ENCODE measurements at places on chromosomes 4 and X.

DNA sequence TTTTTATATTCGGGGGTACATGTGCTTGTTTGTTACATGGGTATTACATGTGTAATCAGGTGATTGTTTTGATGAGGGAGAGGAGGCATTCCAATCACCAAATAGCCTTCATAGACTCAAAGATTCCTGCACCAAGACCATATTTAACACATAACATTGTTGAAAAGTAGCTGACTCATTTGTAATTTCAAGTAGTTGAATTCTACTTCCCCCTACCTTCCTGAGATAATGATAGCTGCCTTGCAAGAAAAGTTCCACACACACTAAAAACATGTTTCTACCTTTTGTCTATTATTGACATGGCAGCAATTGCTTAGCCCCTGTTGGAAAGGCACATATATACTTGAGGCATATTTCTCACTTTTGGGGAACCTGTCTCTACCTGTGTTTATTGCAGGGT lies 16.1 kb downstream of the PGAM4 start:
- no peak for DNase-seq

GRCh38 chr4:122830426-122831095 lies 3.9 kb downstream of the FGF2 start:
- DNase-seq: no peak

DNA sequence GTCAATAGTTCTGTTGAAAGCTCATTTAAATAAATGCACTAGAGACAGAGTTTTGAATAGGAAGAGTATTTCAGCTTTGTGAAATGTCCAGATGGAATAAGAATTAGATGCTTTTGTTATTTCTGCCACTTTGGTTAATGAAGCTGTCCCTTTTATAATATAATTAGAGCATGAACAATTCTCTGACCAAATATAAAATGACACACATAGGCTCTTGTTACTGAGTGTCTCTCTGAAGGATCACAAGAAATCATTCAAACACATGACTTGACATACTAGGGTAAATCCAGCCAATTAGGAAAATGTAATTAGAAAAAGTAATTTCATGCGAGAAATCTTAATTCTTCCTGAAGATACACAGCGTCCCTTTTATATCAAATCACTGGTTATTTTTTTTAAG lies 68.4 kb upstream of the DDIT4L start:
- DNase-seq: no peak

DNA sequence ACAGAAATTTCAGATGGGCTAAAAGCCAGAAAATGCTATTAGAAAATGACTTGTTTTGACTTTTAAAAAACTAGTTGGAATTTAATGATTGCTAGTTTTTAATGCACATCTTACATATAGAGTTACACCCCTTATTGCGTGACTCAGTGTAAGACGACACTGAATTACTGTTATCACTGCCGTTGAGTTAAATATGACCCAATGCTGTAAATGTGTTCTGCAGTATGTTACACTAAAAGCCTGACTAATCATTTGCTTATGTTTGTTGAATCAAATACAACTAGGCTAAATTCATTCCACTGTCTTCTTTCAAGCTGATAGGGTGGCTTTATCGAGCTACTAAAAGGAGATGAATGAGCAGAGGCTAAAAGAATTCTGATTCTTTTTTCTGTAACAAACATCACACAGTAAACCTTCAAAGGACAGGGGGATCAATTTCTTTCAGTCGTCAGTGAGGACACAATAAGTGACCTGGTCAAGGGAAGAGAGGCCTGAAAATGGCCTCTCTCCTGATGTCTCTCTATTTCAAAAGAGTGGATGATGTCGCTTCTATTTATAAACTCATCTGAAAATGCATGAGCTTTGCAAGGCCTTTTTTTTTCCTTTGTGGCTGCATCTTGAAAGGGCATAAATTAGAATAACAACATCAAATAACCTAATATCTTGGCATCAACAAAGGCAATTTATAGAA lies 142.2 kb upstream of the KCNIP4 start:
- no peak for DNase-seq

- DNase-seq: no peak
Measured at GRCh38 chr4:127084666-127085065, 548.1 kb upstream of the INTU start.

- peak; percentile 16 for DNase-seq
Measured at GRCh38 chr4:118682928-118683327, 2.3 kb upstream of the METTL14 start.

DNA sequence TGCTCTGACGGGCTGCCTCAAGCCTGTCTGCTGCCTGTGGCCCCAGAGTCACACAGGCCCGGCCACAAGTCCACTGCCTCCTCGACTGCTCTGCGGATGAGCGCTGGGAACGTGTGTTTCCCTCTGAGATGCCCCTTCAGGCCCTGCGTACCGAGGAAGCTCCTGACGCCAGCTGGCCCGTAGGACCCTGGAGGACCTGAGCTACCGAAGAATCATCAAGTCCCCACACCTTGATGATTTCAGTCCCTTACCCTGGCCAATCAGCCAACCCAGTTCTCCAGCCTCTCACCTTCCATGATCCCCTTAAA lies 96.6 kb upstream of the LRPAP1 start:
- DNase-seq: no peak

GRCh38 chr4:159195361-159195769 lies 92.5 kb downstream of the RAPGEF2 start:
- DNase-seq: no peak

DNA sequence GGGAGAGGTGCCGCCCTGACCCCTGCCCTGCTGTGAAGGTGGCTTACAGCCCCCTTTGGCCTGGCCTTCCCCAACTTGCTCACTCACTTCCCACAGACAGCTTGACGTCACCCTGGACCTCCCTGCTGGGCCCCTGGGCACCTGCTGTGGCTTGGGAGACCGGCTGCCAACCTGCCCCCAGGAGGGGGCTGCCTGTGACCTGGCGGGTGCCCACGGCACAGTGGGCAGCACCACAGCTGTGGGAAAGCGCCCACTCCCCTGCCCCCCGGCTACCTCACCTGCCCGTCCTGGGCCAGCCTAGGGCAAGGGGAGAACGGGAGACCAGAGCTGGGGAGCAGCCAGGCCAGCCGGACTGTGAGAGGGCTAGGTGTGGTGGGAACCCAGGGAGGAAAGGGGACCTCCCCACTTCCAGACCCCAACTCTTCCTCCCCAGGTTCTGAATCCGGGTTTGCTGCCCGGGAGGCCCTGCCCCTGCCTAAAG lies 2.4 kb upstream of the ZFP92 start:
- no peak for DNase-seq

- DNase-seq: no peak
Measured at GRCh38 chr4:188399834-188400233, 260.6 kb downstream of the TRIML1 start.

DNA sequence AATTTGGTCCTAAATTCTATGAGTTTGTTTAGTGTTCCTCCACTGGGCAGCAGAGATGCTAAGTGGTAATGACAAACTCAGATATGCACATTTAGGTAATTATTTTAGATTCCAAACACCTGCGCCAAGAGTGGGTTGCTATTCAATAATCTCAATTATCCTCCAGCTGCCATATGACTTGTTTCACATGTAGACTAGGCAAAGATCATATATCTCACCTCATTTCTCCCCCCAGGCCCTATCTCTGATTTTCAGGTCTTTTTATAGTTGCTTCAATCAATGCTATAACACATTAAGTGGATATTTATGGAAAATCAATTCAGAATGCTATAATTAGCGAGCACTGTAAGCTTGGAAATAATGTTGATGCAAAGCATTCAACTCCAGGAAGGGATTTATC lies 217.6 kb downstream of the KCTD8 start:
- no peak for DNase-seq

- peak; percentile 87 for DNase-seq
Measured at GRCh38 chrX:107776649-107777535, 641 bp upstream of the NCBP2L start.

- peak; percentile 52 for DNase-seq
Measured at GRCh38 chr4:108527723-108528122, 92.7 kb upstream of the RPL34 start.

GRCh38 chr4:16728849-16729248 lies 169.6 kb downstream of the LDB2 start:
- no peak for DNase-seq

GRCh38 chr4:24105327-24106038 lies 215.6 kb upstream of the PPARGC1A start:
- DNase-seq: no peak

DNA sequence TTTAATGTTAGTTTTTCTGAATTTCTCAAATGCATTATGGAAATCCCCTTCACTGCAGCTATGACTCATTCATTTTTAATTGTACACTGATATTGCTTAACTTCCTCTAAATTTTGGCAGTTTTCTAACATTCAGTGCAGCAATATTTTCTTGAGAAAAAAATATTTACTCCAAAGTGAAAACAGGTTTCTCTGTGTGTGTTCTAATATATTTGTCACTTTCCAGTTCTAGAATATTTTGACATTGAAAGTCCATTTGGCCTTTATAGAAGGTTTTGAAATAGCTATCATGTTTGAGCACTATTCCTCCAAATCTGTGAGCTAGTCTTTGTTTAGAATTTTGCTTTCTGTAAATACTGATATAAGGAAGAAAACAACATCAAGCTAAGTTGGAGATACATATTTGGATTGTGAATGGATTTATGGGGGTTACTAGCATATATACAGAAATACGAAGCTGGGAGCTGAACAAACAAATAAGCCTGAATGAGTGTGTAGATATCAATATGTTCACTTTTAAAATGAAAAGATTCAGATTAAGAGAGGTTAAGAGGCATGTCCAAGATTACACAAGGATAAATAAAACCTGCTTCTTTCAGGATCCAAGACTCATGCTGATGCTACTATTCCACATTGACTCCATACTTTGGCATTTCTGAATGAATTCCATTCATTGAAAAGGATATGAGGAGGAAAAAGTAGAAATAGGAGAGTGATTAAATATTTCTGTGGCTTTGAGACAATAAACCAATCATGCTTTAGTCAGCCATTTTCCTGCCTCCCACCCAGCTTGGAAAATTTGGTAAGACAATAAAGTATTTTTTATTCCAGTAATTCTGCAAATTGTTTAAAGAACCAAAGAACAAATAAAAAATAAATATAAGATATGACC lies 57.3 kb upstream of the SLIT2 start:
- no peak for DNase-seq

- DNase-seq: no peak
Measured at GRCh38 chrX:120372667-120373370, 10.9 kb downstream of the ATP1B4 start.

DNA sequence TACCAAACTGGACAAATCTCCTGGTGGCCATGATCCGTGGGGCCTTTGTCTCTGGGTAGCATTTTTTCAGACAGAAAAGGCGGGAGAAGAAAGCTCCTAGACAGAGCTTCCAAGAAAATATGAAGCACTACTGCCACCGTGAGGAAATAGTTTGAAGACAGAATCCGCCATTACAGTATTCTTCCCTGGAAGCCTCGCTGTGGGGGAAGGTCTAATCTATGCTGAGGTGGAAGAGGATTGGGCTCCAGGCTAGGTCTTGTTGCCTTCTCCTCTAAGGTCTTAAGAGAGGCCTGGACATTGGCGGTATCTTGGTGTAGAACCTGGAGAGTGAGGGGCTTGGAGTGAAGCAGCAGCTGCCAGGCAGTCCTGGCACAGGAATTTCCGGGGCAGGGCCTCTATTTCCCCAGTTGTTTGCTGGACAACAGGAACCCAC lies 218.9 kb downstream of the OR13H1 start:
- DNase-seq: no peak

GRCh38 chr4:85166318-85166717 lies 199.8 kb upstream of the WDFY3 start:
- no peak for DNase-seq

GRCh38 chr4:103095080-103095479 lies 4.6 kb downstream of the BDH2 start:
- DNase-seq: no peak

- DNase-seq: no peak
Measured at GRCh38 chr4:102792361-102792936, 31.7 kb upstream of the MANBA start.

- no peak for DNase-seq
Measured at GRCh38 chr4:189376901-189377300, 563.8 kb upstream of the FRG1 start.

- DNase-seq: no peak
Measured at GRCh38 chrX:109704563-109704962, 28.5 kb downstream of the ACSL4 start.

- DNase-seq: no peak
Measured at GRCh38 chrX:119381349-119381944, 17.7 kb upstream of the SLC25A43 start.

DNA sequence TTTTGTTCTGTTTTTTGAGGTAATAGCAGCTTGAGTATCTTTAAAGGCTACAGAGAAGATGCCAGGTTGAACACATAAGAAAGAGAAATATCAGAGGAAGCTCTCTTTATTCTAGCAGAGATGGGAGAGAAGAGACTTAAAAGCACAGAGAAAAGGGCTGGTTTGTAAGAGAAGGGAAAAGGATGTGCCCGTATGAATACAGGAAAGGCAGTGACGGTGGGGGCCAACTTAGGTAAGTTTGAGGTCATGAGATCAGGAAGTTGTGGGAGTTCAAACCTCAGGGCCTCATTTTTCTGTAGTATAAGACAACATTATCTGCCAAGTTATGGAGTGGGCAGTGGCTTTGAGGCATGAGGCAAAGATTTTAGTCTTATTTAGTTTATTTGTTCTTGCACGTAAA lies 121.3 kb upstream of the S100G start:
- peak; percentile 40 for DNase-seq

- no peak for DNase-seq
Measured at GRCh38 chr4:153808175-153808574, 19.3 kb upstream of the SFRP2 start.

- no peak for DNase-seq
Measured at GRCh38 chr4:24266951-24267722, 317.2 kb downstream of the DHX15 start.

DNA sequence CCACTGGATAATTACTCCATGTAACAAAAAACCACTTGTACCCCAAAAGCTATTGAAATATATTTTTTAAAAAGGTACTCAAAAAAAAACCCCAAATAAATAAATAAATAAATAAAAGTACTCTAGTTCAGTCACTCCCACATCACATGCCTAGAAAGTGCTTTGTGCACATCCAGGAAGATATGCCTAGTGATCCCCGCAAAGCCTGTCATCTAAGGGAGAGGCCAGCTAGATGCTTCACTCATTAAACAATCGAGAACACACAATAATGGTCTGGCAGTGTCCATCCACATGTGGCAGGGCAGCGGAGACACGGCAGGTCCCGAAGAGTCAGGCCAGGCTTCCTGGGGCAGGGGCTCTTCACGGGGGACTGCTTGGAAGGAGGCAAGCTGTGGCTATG lies 47.6 kb downstream of the RAB33B start:
- no peak for DNase-seq

DNA sequence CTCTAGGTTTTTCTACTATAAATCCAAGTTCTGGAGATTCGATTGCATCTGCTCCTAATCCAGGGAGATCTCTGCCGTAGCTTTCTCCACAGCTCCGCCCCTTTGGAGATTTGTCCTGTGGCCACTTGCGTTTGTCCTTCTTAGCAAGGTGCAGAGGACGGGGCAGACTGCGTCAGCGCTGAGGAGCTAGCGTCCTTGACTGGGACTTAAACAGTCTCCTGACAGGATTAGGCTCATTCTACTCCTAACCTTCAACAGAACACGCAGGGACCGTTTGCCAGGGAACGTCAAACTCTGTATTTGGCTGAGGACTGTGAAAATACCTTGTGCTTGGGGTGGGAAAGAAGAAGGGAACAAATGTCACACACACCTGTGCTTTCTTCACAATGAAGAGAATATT lies 38.6 kb downstream of the SORBS2 start:
- DNase-seq: no peak

GRCh38 chrX:46408553-46409407 lies 136.4 kb downstream of the ZNF674 start:
- peak; percentile 56 for DNase-seq
